ENCODE measurements at places on chromosomes 4 and X.

DNA sequence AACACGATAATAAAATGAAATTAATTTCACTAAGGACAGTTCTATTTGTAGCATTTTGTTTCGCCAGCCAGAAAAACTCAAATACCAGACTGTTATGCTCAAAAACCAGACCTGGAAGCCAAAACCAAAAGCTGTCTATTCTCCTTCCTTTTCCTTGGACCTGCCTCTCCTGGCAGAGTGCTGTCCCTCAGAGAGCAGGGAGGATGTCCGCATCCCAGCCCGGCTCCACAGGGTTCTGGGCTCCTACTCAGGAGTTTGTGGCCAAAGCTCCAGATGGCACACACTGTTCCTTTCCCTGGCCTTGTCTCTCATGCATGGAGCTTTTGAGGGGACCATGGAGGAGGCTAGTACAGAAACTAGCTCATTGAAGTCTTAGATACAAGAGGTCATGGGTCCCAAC, 41.9 kb upstream of the C1QTNF7 start:
- DNase-seq: no peak

DNA sequence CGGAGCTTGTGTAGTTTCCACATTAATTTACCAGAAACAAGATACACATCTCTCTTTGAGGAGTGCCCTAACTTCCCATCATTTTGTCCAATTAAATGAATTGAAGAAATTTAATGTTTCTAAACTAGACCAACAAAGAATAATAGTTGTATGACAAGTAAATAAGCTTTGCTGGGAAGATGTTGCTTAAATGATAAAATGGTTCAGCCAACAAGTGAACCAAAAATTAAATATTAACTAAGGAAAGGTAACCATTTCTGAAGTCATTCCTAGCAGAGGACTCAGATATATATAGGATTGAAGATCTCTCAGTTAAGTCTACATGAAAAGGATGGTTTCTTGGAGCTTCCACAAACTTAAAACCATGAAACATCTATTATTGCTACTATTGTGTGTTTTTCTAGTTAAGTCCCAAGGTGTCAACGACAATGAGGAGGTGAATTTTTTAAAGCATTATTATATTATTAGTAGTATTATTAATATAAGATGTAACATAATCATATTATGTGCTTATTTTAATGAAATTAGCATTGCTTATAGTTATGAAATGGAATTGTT, at the start of gene FGB:
Gene FGB (plus strand): TSS at position 315 of the 558 bp plus-strand sequence. CDS start 8 bp downstream, at position 323.
- DNase-seq: no peak

DNA sequence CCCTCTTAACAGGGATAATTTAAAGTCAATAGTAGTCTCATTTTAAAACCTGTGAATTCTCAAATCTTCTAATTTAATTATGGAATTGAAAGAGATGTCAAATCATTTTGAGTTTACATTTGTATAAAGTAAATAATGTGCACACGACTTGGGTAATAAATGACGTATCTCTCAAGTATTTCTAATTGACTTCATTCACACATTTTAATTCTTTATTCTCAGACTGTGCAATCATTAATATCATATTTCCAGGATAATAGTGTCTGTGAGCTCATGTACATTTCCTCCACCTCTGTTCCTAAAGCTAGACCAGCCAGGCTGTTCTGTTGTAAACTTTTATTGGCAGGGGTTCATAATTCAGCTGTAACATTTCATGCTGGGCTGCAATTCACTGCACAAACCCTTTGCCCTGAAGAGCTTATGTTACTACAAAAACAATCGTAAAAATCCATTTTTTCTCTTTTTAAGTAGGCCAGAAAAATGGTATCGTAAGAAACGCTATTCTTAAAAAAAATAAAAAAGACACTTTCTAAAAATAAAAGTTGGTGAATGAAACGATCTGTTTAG, 1103.1 kb upstream of the TENM3 start:
- no peak for DNase-seq

DNA sequence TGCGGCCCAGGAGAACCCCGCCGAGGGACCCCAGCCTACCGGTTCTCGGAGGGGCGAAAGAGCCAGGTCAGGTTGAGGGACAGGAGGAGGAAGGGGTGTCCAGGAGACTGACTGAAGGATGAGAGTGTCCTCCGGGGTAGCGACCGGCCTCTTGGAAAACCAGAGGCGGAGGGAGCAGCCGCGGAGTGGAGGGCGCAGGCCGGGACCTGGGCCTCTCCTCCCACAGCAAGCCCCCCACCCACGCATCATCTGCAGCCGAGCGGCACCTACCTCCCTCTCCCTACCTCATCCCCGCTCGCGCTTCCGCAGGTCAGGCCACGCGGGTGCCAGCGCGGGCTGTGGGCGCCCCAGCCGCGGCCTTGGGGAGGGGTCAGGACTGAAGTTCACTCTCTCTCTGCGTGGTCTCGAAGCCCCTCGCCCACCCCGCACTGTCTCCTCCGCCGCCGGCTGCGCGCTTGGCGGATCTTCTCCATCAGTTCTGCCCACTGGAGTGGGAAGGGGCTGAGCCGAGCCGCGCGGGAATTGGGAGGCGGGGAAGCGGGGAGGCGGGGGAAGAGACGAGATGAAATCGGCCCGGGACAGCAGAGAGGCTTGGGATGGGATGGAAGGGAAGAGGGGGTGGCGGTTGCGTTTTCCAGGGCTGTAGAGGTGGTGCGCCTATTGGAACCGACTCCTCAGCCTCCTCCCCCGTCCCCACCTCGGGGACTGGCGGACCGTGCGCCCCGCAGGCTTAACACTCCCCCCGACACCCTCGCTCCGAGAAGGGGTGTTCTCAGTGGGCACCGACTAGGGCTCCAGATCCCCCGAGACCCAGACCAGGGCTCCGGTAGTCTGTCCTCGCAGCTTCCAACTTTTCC, 1.8 kb downstream of the NLGN4X start:
- no peak for DNase-seq

DNA sequence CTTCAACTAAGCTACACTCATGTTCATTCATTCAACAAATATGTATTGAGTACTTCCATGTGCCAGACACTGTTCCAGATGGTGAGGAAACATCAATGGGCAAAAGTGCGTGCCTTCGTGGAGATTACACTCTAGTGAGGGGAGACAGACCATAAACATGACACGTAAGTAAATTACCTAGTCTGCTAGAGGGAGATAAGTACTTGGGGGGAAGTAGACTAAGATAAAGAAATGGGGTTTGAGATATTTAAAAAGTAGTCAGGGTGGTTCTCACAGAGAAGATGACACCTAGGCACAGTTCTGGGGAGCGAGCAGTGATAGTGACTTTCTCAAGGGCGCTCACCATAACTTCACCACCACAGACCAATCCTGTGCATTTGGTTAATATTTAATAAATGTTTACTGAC, 11.7 kb downstream of the JCHAIN start:
- no peak for DNase-seq

DNA sequence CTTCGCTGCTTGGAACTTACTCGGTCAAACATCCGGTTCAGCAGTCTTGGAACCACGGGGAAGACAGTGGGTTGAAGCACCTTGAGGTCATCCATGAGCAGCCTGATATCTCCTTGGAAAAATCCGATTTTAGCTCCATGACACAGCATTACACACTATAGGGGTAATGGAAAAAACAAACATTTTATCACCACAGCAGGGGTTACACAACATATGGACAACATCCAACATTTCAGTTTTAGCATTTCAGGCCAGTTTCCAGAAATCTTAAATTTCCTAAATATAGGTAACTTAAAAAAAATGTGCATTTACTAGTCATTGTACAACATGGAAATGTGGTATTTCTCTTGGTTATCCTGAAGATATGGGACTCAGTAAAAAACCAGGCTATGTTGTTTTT, 34.4 kb upstream of the CENPU start:
- DNase-seq: no peak

GRCh38 chr4:13097971-13098370, 386.2 kb downstream of the RAB28 start:
- no peak for DNase-seq

GRCh38 chr4:152968806-152969394, 32.8 kb downstream of the FHDC1 start:
- DNase-seq: no peak

DNA sequence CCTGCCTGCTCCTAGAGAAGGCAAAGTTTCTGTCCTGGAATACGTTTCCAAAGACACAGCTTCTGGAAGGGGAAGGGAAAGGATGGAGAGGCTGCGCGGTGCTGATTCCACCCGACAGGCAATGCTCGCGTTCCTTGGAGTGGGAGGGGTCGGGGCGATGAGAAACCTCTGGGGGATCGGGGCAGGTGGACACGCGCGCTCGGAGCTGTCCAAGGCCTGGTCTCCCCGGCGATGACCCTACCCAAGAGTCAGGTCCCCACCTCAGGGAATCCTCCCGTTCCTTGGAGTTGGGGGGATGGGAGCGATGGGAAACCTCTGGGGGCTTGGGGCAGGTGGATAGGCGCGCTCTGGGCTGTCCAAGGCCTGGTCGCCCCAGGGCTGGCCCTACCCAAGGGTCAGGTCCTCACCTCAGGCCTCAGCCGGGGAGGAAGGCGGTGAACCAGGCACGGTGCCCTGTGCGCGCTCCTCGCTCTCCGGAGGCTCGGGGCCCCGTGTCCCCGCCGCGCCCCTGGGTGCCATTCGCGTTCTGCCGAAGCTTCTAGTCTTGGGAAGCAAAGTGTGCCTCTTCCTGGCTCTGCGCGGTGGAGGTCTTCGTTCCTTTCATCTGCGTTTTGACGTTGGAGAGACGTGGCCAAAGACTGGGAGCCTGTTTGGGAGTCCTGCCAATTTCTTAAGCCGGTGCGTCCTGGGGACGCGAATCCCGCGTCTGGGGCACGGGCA, 10.6 kb upstream of the SHOX start:
- no peak for DNase-seq

- no peak for DNase-seq
Observed at GRCh38 chrX:107542500-107542899, 85.8 kb upstream of the PRPS1 start.

GRCh38 chr4:11698846-11699590, 270.3 kb upstream of the HS3ST1 start:
- DNase-seq: no peak
